ENCODE measurements at places on chromosomes 5 and 9.

DNA sequence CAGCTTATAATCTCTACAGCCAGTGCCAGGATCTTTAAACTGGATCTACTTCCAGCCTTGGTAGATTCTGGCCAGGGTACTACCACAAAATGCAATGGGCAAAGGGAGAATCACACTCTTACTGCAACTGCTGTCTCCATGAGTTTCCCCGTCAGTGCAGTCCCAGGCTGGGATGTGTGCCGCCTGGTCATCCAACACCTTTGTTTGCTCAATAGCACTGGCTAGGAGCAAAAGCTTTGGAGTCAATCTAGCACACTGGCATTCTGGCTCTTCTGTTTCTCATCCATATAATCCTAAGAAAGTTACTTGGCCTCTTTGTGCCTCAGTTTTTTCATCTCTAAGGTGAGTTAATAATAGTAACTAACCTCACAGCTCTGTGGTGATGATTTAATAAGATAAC, 96.9 kb downstream of the FBN2 start:
- no peak for DNase-seq

DNA sequence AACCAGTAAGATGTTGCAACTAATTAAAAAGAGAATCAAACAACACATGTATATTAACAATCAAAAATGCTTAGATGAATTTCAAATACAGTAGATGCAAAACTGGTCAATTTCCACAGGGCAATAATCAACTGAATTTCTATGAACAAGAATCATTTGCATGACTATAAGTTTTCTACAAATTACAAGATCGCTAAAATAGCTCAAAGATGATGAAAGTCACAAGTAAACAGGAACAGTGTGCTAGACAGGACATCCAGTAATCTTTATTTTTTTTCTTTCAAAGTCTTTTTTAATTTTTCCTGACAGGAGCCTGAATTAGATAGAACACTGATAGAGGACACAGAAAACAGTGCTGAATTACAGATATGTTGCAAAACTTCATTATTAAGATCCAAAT, 608.2 kb upstream of the DAB2 start:
- no peak for DNase-seq

DNA sequence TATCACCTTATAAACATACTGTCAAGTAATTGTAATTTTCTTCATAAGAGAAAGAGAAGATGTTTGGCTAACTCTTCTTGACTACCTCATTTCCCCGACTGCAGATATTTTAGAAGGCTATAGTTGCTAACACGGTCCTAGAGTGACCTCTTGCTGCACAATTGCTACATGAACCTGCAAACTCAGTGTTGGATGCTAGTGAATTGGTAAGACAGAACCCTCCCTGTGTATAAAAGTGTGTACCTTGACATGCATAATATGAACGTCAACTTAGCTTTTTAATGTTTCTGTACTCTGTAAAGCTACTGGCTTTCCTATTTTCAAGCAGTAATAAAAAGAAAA, 46.7 kb upstream of the CER1 start:
- DNase-seq: no peak

- DNase-seq: no peak
These were observed 125.5 kb downstream of the EPB41L4A start for GRCh38 chr5:112293587-112293986.

GRCh38 chr9:93612052-93612795, 35.8 kb downstream of the PHF2 start:
- DNase-seq: no peak

GRCh38 chr5:179839328-179840256, 18.9 kb downstream of the SQSTM1 start:
- no peak for DNase-seq

DNA sequence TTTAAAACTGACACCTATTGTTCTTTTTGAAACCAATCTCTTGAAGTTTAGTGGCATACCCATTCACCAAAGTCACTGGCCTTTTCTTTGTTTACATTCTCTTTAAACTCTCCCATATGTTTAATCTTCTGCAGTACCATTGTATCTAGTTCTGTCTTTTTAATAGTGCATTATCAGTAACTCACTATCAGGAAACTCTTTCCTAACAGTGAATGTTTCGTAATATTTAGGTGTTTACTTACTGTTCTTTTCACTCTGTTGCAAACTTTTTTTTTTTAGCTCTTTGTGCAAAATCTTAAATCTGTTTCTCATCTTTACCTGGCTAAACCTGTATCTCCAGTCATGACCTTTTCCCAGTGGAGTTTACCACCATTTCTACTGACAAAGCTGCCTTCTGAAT, 17.2 kb downstream of the SMAD5 start:
- DNase-seq: no peak

GRCh38 chr9:20289423-20290010, 332.8 kb downstream of the MLLT3 start:
- no peak for DNase-seq
